Temporal lobe (tissue), 4 donors: ENCODE measurements at places on chromosomes 3 and 15. TPM values are rescaled to one million over a fixed set of nuclear protein-coding genes. Genes with fewer than 3 reads are reported as not detected.

Gene PCLAF
- 0.74 TPM for total RNA-seq

Gene ITIH1
- total RNA-seq: not detected

Gene CLRN1
- total RNA-seq: not detected

Gene ST3GAL6
- 13.0 TPM for total RNA-seq

Gene EXD1
- 0.25 TPM for total RNA-seq

Gene LIPC
- total RNA-seq: not detected

Gene PPARG
- 1.7 TPM for total RNA-seq

Gene FAM162A
- total RNA-seq: 5.7 TPM

Gene SSUH2
- total RNA-seq: 0.49 TPM

Gene ALDH1A2
- 4.9 TPM for total RNA-seq

Gene IVD
- 27.0 TPM for total RNA-seq

Gene QARS1
- 107 TPM for total RNA-seq

Gene FGF7
- total RNA-seq: 1.2 TPM
